ENCODE measurements at places on chromosomes 4 and X.
A peak's percentile ranks its signal among the peaks of the same experiment; 100 is the strongest.

DNA sequence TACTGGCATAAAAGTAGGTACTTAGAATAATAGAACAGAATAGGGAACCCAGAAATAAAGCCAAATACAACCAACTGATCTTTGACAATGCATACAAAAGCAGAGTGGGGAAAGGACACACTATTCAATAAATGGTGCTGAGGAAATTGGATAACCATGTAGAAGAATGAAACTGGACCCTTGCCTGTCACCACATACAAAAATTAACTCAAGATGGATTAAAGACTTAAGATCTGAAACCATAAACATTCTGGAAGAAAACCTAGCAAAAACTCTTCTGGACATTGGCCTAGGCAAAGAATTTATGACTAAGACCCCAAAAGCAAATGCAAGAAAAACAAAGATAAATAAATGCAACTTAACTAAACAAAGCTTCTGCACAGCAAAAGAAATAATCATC, 45.6 kb downstream of the ARFIP1 start:
- no peak for DNase-seq

- no peak for DNase-seq
Observed at GRCh38 chr4:158461336-158461735, 60.3 kb upstream of the RXFP1 start.

DNA sequence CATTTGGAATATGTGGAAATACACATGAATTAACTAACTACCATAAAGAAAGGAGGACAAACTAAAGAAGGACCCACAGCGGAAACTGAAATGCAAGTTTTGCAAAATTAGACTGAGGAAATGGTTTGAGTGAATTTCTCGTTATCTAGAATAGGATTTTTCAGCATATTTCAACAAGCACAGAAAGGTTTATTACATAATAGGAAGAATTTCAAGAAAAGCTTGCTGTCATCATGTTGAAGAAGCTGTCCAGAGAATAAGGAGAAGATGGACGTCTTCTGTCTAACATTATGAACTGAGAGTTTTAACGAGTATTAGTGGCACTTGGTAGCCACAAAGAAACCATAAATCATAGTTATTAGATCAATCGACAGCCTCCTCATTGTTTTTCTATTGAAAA, 45.0 kb downstream of the TEC start:
- DNase-seq, result no peak

- DNase-seq, result no peak
Observed at GRCh38 chr4:101279377-101279871, 67.9 kb downstream of the PPP3CA start.

DNA sequence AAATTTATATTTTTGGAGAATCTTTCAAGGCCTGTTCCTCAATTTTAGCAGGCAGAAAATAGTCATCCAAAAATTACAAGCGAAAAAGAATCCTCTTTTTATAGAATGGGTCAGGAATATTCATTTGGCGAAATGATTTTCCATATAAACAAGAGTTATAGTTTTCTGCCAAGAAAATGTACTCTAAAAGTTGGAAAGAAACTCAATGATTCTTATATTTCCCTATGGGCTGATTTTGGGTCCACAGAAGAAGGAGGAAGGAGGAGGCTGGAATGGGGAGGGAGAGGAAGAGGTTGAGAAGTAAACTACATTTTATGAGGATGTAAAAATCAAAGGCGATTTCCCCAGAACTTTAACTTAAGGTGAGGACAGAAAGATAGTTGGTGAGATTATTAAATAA, 159.3 kb downstream of the DCAF12L1 start:
- no peak for DNase-seq

DNA sequence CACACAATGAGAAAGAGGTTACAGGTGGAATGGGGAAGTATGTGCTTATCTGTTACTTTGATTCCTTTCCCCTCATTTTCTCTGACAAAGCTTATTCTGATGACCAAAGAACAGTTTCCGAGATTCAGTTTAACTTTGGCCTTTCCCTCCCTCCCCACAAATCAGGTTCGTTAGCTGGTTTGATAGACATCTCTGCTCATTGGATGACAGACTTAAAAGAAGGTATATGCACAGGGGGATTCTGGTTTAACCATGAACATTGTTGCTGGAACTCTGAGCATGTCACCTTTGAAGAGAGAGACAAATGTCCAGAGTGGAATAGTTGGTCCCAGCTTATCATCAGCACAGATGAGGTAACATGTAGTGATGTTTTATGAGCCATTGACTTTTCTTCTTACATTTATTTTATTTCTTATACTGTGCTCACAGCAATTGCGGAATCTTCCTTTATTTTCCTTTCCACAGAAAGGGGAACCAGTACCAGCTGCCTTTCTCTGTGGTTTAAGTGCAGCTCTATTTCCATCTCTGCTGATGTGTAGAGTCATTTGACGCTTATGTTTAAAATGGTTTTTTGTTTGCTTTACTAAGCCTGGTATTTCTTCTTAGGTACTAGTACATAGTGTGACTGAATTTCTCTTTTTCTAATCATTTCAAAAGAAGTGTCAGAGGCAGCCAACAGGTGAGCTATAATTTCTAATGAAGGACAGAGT, 125.0 kb downstream of the AKAP4 start:
- no peak for DNase-seq

- no peak for DNase-seq
Observed at GRCh38 chrX:123851079-123851478, 8.8 kb upstream of the XIAP start.

GRCh38 chrX:69097451-69098236, 67.6 kb downstream of the PJA1 start:
- DNase-seq, result no peak

DNA sequence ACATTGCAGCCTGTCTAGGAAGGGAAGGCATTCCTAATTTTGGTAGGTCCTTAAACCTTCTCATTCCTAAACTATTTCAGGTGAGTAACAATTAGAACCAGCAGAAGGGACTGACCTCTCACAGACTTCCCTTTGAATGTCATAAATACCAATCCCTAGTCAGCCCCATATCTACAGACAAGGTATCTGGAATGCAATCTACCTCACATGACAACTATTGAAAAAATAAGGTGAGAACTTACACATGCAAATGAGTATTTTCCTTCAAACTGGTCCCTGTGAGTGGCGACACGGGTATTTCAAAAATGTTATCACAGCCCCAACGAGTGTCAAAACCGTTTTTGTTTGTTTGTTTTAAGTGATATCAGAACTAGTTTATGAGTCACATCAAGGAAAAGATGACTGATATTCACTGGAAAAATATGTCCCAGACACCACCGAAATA, 102.4 kb upstream of the VCX2 start:
- peak; percentile 21 for DNase-seq

GRCh38 chr4:15398732-15399131, 29.1 kb upstream of the C1QTNF7 start:
- no peak for DNase-seq

DNA sequence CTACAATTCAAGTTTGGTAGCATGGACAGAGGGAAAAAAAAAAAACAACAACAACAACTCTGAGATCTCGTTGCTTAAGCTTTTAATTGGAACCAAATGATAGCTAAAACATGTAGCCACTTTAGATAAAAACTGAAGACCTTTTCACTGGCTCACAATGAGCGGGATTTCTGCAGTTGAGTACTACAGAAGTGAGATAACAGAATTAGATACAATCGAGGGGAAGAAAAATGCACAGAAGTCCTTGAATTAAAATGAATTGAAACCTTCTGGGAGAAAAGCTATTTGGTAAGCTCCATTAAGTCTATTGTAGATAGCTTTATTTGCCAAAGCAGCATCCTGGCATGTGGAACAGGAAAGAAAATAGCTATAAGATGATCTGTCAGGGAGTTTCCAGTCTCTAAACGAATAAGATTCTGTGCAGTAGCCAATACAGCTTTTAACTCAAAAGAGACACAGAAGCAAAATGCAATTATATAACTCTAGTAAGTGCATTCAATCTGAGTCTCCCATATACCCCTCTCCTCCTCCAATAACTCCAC, 248.5 kb downstream of the ENOX2 start:
- DNase-seq, result no peak

- no peak for DNase-seq
Observed at GRCh38 chr4:7766086-7766485, 173.6 kb downstream of the AFAP1 start.

DNA sequence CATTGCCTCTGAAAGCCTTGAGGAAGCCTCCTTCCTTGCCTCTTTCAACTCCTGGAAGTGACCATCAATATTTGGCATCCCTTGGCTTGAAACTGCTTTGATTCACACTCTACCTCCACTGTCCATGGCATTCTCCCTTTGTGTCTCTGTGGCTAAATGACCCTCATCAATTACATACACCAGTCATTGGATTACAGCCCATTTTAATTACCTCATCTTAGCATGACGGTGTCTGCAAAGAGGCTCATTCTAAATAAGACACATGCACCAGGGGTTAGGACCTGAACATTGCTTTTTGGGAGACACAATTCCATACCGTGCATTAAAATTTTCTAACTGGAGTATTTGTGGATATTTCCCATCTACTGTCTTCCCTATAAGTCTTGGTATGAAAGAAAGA, 60.7 kb upstream of the FAM9A start:
- no peak for DNase-seq

DNA sequence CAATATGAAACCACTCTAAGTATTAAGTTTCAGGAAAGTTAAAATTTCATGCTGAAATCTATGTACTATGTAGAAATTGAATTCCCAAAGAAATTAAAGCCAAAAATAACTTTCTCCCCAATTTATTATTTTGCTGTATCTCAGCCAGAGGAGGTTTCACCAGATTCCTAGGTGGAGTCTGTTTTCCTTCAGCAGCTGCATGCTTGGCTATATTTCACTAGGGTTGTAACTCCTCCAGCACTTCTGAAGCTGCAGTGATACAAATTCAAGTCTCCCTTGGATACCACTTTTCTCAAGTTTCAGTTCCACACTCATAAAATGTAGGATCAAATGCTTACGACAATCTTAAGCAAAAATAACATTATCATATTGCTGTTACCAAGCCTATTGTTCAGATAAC, 41.2 kb upstream of the ZC4H2 start:
- DNase-seq, result no peak

GRCh38 chr4:75654905-75655304, 18.3 kb downstream of the G3BP2 start:
- no peak for DNase-seq

DNA sequence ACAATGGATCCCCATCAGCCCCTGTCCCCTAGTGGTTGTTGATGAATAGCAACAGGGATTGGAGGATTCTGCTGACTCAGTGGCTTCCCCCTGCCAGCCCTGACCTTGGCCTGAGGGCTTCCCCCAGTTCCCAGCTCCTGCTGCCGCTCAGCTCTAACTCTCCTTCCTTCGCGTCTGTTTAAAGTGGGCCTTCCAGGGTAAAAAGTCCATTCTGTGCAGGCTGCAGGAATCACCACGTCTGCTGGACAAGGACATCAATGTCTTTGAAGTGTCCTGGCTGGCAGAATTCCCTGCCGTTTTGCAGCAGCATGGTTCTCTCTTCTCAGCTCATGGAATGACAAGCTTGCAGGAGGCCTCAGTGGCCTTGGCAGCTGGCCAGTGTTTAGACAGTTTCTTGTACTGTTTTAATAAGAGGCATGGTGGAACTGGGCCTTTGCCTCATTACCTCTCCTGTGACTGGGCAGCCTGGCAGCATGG, 152.5 kb upstream of the STX18 start:
- no peak for DNase-seq

- peak; percentile 1 for DNase-seq
Observed at GRCh38 chrX:78029663-78030062, 60.2 kb upstream of the PGAM4 start.

GRCh38 chrX:154534526-154535322, 11.9 kb downstream of the G6PD start:
- DNase-seq, result peak; percentile 38
